ENCODE measurements at places on chromosomes 11 and 22. TPM values are rescaled to one million over a fixed set of nuclear protein-coding genes. Genes with fewer than 3 reads are reported as not detected.

DNA sequence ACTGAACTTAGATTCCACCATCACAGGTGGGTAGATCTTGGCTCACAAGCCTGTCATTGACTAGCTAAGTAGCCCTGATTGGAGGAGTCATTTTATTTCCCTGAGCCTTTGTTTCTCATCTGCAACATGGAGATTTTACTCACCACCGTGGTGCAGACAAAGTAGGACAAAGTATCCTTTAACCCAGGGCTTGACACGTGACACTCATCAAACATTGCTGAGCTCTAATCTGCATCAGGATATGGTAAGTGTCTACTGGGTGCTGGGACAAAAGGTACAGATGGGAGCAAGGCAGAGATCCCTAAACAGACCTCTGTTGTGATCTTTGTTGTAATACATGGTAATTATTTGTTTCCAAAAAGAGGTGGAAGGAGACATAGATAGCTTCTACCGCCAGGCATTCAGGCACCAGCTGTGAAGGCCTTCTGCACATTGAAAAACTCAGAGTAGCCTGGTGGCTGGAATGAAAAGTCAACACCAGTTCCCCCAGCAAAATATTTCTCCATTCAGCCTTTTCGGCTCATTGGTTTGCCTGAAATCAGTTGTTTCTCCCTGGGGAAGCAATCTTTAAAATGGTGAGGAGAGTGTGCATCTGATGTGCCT lies 18.3 kb upstream of the MICAL2 start:
- no peak for DNase-seq

GRCh38 chr11:27648840-27649239 lies 51.4 kb downstream of the BDNF start:
- no peak for DNase-seq

GRCh38 chr22:27554106-27554811 lies 247.3 kb downstream of the MN1 start:
- DNase-seq = no peak

DNA sequence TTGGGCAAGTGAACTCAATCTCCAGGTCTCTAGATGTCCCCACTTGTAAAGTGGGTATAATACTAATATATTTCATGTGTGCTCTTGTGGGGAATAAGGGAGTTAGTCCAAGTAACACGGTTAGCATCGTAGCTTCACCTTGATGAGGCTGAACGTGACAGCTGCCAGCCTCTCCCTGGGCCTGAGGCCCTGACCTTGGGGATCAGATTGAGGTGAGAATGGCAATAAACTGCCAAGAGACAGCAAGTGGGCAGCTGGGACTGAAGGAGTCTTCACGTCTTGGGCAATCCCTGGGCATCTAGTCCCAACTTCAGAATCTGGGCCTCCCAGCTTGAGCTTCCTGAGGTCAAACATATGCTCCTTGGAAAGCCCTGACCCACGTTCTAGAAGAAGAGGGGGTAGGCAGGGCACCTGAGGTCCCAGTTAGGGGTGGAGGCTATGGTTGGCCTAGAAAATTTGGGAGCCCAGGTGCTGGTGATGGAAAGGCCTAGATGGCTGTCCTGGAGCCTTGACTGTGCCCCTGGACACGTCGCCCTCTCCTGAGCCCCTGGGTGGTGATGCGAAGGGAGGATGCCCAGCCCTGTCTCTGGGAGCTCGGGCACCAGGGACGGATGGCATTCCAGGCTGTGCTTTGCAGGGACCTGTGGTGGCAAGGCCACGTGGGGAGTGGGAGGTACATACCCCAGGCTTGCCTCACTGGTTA lies 23.4 kb downstream of the ADAMTS15 start:
- no peak for DNase-seq

DNA sequence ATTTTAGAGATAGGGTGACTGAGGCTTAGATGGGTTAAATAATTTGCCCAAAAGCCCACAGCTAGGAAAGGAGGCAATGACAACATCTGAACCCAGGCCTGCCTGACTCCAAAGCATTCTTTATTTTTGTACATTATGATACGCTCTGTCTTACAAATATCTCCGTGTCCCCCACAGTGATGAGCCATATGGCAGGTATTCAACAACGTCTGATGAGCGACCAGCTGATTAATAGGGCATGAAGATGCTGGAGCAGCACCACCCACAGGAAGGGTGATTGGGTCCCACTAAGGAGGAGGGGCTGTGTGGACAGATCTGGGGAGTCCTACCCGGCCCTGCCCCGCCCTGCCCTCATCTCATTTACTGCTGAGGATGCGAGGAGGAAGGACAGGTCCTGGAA lies 380.6 kb downstream of the CADM1 start:
- no peak for DNase-seq

GRCh38 chr11:117371453-117371852 lies 43.8 kb downstream of the CEP164 start:
- DNase-seq = no peak

DNA sequence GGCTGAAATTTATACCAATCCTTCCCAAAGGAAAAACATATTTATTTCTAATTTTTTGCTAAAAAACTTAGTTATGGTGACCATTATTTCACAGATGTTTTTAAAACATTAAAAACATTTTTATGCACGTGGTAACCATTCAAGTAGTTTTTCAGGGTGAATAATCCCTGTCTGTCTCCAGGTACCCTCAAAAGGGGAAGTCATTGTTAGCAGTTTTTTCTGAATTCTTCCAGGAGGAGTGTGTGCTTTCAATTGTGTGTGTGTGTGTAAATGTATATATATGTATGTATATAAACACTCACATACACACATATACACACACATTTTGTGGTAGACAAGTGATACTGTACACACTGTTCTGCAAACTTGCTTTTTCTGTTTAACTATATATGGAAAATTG lies 43.9 kb downstream of the MIAT start:
- DNase-seq = no peak

DNA sequence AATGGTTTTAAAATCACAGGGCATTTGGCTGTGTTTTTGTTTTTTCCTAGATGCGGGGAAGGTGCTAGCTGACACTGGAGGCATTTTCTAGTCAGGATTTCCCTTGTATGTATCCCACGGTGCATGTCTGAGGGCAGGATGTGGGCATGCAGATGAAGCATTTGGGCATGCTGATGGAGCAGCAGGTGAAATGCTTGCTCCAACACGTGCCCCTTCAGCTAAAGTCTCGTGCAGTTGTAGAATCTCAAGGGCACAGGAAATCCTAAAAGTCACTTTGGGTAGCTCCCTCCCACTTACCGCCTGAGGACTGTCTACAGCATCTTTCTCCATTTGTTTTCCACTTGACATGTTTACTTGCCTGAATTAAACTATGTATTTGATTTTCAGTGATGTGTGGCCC lies 429.4 kb upstream of the B3GAT1 start:
- DNase-seq = no peak

GRCh38 chr11:22828373-22828772 lies 1.2 kb downstream of the SVIP start:
- DNase-seq = no peak

TMEM132A gene
- total RNA-seq = 8.0 TPM

TIMM8B gene
- 35.5 TPM for total RNA-seq

HORMAD2 gene
- total RNA-seq = not detected

CLDN5 gene
- 69.4 TPM for total RNA-seq
